ENCODE measurements at places on chromosomes 3 and 15.

DNA sequence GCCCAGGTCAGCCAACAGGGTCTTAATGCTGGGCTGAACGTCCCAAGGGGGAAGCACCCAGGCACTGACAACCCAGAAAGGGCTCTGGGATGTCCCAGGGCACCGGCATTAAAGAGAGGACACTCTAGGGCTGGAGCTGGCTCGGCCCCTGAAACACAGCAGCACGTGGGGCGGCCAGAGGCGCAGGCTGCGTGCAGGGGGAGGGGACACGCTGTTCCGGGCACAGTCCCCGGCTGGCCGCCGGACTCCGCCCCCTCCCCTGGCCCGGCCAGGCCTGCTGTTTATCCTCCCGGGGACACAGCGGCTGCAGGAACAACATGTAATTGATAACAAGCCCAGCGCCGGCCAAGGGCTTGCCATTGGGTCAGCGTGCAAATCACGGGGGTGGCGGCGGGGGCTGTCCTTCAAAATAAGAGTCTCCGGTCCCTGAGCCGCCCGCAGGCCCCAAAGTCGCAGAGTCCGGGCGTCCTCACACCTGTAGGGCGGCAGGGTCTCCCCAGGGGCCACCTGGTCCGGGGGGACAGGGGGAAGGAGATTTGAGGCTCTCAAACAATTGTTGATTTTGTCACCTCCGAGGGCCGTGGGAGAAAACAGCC, 1.3 kb downstream of the KLF15 start:
- DNase-seq = peak; percentile 99

GRCh38 chr3:57281715-57282114, 10.8 kb downstream of the ASB14 start:
- DNase-seq = no peak

DNA sequence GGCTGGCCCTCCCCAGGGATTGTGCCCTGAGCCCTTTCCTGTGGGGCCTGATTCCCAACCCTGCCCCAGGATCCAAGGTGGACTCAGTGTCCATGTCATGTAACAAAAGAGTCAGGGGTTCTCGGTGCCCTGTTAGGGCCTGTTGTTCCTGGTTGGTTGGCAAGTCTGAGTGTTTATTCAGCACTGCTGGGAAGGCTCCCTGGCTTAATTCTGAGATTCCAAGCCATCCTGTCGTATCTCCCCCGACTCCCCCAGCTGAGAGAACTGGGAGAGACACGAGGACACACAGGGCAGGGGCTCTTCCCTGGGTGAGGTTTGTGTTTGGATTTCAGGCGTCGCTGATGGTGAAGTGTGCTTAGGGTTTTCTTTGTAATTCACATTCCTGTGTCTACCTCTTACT, 78.3 kb downstream of the EEFSEC start:
- DNase-seq = no peak

- no peak for DNase-seq
These were observed 24.9 kb downstream of the GYG1 start for GRCh38 chr3:149016242-149016641.

DNA sequence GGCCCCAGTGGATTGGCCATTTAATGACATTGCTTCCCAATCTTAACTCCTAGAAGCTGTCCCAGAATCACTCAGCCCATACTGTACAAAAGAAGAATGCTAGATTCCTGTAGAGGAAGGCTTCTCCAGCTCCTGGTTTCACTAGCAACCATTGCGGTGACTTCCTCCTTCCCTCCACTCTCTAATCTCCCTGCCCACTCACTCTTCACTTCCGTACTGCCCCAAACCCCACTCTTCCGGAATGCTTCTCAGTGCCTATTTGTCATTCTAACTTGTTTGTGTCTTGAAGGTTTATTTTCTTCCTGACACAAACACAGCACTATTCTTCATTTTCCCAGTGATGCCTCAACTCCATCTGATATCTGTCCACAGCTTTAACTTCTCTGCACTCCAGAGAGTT, 97.1 kb upstream of the SPATA16 start:
- DNase-seq = no peak
